Right renal pelvis (tissue), 4 donors: ENCODE measurements at places on chromosomes 1 and 21. TPM values are rescaled to one million over a fixed set of nuclear protein-coding genes. Genes with fewer than 3 reads are reported as not detected.
A peak's percentile ranks its signal among the peaks of the same experiment; 100 is the strongest.

The FCGR1A gene
- 1.0 TPM for polyA plus RNA-seq

The LMNA gene
- polyA plus RNA-seq = 123 TPM

The GABRD gene
- 2.0 TPM for polyA plus RNA-seq

The C2CD2 gene
- 13.6 TPM for polyA plus RNA-seq

The METTL13 gene
- 37.8 TPM for polyA plus RNA-seq

The LRRC71 gene
- 0.22 TPM for polyA plus RNA-seq

GRCh38 chr1:243420016-243420945, 164.4 kb downstream of the SDCCAG8 start:
- DNase-seq = no peak

DNA sequence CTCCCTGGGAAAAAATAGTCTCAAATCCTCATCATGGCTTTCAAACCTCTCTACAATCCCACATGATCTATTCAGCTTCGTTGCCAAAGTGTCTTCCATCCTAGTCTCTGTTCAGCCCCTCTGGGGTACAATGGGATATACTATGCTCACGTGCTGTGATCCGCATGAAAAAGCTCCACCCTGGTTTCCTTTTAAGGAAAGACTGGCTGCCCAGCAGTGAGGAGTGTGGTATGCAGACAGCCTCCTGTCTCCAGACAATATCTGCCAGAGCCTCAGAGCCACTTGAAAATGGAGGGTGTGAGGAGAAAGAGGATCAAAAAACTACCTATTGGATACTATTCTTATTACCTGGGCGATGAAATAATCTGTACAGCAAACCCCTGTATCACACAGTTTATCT, 194.5 kb downstream of the LHX8 start:
- no peak for DNase-seq

DNA sequence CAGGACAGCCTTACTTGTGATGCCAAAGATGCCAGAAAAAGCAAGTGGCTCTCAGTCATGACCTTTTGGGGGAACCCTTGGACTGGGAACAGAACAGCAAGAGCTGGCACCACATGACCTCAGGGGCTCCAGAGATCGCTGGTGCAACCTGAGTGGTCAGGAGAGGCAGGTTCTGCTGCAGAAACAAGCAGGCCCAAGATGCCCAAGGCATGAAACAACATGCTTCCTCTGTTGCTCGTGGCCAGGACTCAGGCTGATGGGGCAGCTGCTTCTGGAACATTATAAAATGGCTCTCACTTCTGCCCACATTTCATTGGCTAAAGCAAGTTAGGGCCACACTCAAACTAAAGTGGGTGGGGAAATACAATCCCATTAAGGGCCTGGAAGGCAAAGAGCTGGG, 17.7 kb upstream of the CLSTN1 start:
- DNase-seq = no peak

DNA sequence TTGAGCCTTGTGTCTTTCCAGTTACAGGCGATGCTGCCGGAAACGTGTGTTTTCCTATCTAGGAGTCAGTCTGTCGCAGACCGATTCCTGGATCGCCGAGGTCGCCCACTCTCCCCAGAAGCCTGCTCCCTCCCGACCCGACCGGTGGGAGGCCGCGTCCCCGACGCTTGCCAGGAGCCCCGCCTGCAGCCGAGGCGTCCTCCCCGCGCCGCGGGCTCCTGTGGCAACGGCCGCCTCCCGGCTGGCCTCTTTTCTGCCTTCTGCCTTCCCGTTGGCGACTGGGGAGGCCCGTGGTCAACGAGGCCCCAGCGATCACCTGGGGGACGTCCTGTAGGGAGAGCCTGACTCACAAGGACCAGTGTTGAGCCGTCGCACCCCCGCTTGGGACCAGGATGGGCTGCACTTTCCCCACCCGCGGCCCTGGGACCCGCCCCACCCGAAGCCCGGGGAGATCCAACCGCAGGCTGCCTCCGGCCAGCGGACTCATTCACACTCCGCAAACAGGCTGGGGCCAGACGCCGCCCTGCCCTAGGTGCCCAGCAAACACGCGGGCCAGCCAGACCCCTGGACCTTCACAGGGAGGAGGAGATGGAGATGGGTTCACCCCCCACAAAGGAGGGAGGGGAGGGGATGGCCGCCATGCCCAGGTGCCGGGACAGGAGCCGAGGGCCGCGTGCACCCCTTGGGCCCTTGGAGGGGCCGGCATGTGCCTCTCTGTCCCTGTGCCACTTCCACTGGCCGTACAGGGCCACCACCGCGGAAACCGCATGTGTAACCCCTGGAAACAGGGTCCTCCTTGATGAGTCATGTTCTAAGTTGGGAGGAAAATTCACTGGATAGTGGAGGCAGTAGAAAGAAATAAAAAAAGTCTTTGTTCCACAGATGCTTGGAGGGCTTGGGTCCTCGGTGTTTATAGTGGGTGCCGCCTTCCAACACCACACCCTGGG, 7.2 kb upstream of the COL6A1 start:
- no peak for DNase-seq

DNA sequence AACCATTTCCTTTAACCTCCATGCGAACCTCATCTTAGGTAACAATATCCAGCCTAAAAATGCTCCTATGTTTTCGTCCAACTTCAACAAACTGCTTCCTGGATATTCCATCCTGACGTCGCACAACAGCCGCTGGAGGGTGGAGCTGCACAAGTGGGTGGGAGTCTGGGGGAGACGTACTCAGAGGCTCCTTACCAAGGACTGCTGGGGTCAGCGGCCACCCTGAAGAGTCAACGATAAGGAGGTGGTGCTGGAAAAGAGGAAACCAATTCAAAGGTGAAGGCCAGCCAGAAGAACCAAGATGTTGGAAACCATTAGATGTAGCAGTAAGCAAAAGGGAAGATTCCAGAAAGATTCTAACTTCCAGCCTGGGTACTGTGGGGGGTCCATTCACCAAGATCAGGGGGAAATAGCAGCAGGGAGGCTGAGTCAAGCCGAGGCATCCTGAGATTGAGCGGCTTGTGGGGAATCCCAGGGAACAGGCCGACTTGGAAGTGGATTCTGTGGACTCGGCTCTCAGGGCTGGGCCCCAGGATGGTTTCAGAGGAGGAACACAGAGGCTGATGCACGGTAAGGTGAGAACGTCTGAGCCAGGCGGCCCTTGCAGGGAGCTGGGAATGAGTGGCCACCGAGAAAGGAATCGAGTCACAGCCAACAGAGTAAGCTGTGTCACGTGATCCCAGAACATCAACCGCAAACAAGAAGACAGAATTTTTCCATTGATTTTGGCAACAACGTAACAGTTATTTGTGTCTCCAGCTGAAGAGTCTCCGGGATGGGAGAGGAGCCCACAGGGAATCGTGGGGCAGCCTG, 375.7 kb downstream of the NPHP4 start:
- DNase-seq = no peak

DNA sequence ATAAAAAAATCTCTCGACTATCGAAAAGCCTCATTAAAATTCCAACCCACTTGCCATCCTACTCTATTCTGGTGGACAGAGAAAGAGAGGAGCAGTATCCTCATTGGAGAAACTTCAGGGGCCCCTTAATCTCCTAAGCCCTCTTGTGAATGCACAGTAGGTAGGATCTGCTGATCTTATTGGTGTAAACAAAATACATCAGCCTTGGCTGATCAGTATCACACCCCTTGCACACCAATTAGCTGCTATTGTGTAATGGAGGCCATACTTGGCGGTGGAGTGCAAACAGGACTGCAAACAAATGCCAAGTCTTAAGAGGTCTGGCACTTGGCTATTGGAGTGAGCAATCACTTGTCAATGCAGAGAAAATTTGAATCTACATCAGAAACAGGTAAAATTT, 15.7 kb downstream of the VCAM1 start:
- DNase-seq = no peak

DNA sequence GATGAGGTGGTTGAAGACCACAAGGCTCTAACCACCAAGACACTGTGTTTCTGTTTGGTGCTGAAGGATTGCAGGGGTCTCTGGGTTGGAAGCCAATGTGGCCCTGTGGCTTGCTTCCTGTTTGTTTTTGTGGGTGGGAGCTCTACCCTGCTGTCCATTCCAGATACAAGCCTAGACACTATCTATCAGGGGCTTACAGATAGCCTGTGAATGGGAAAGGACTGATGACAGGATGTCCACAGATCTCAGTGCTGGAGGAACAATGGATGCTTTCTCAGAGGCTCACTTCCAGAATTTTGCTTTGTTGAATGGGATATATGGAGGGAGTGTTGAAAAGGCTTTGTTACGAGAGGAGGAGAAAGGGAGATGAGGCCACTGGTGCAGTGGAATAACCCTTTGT, 69.7 kb downstream of the NOS1AP start:
- no peak for DNase-seq

GRCh38 chr1:25958465-25958864, 39.4 kb downstream of the PAFAH2 start:
- DNase-seq = no peak

DNA sequence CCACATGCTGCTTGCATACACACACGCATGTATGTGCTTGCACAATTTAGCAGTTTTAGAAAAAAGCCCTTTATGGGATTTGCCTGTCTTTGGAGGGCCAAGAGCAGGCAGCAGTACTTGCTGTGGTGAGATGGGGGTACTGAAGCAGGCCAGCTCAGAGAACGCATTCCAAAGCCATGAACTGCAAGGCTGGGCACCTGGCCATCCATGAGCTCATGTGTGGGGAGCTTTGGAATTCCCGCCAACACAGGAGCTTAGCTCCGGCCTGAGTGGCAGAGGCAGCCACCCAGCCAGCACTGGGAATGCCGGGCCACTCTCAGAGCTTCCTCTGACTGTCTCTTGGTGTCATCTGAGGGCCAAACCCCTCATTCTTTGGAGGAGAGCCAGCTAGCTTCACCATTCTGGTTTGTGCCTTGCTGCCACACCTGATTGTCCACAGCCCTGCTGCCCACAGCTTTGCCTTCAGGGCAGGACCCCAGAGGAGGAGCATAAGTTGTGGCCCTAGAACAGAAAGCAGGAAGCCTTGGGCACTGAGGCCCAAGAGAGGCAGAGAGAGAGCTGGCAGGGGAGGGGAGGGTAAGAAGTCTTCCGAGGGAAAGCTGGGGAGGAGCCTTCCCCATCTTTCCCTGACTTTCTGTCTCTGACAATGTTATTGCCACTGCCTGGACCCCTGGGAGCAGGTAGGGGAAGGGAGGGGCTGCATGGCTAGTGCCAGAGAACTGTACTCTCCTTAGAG, 92.1 kb upstream of the POU3F1 start:
- DNase-seq = peak; percentile 71
